ENCODE measurements at places on chromosomes 7 and 10.

- no peak for DNase-seq
Observed at GRCh38 chr10:36116731-36117130, 474.6 kb upstream of the FZD8 start.

DNA sequence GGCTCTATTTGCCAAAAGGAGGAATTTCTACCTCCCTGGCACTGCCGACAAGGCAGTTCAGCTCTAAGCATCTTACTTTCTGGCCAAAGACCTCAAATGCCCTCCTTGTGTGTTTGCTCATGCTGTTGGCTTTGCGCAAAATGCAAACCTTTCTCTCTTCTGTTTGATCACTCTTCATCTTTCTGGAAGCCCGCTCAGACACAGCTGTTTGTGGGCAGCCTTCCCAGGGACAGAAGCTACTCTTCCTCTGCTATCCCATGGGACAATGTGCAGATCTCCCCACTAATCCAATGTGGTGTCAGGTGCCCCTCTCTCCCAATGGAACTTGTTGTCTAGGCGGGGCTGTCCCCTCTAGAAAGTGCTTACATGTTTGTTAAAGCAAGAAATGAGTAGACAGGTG is 278.7 kb downstream of the CCSER2 start:
- no peak for DNase-seq

DNA sequence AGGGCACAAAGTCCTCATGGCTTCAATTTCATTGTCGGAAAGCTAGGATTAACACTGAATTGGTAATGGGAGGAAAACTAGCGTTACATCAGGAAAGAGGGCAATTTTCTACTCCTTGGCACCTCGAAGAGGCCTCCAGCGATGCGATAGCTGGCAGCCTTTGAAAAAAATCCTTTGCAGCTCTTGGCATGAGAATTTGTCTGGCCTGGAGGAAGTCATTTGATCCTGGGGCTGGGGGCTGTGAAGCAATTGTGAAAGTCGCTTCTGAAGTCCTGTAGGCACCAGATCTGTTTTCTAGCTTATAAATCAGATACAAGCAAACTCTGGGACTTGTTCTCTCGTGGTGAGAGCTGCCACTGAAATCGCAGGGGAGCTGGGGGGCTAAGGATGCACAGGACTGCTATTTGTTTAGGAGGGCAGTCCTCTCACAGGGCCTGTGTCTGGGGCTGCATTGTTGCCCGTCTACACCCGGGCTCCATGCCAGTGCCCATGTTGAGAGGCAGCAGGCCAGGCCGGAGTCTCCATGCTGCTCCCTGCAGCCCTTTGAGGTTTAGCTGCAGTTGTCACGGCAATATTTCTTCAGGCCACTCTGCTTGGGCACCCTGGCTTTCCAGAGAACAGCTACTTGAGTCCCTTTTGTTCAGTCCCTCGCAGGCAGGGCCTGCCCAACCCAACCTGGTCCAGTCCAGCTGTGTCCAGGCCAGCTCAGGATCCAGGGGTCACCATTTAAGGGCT is 206.8 kb upstream of the LYZL1 start:
- no peak for DNase-seq

- no peak for DNase-seq
Observed at GRCh38 chr7:38224392-38224791, 46.3 kb downstream of the STARD3NL start.

- peak; percentile 70 for DNase-seq
Observed at GRCh38 chr10:33336582-33337325, 2.3 kb upstream of the NRP1 start.

DNA sequence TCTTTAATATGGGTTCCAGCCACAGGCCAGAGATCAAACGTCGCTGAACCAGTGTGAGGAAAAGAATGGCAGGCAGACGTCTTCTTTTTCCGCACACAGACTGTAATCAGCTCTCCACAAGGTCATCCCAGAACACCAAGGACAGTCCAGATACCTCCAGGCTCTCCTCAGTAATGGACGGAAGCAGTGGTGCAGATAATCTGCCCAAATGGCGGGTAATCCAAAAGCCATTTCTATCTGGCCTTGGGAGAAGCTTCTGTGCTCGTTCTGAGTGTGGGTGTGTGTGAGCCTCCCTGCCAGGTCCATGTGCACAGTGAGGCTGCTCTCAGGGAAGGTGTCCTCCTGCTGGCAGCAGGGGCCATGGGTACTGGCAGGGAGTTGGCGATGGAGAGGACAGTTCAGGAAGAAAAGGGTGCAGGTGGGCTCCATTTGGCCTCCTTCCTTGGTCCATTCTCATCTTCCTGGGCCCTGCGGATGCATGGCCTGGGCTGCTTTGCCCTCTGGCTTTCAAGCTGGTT is 15.6 kb upstream of the TEX36 start:
- no peak for DNase-seq

- DNase-seq = no peak
Observed at GRCh38 chr7:158760936-158761335, 56.3 kb upstream of the NCAPG2 start.

GRCh38 chr7:44986218-44987053 is 7.6 kb upstream of the MYO1G start:
- peak; percentile 97 for DNase-seq

DNA sequence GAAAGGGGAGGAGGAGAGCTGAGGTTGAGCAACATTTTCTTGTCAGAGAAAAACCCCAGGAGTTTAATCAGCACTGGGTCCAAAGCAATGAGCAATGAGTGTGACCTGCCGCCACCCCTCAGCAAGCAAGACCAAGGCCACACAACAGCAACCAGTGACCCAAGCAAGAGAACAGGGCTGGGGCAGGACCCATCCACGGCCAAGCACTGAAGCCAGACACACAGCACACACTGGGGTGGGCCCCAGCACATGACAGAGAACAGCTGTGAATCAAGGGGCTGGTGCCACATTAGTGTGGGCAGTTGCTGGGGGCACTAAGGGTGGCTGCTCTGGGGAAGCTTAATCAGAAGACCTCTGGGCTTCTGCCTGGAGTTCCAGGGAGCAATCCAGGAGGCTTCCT is 16.2 kb downstream of the TMEM72 start:
- DNase-seq = no peak

DNA sequence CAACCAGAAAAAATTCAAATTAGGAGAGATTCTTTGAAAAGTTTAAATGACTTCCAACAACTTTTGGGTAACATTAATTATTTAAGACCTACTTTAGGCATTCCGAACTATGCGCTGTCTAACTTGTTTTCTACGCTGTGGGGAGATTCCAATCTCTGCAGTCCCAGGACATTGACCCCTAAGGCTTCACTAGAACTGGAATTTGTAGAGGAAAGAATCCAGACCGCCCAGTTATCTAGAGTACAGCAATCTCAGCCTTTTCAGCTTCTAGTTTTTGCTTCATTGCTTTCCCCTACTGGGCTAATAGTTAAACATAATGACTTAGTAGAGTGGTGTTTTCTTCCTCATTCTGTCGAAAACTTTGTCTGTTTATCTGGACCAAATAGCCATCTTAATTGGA is 14.9 kb upstream of the DDC start:
- DNase-seq = no peak

DNA sequence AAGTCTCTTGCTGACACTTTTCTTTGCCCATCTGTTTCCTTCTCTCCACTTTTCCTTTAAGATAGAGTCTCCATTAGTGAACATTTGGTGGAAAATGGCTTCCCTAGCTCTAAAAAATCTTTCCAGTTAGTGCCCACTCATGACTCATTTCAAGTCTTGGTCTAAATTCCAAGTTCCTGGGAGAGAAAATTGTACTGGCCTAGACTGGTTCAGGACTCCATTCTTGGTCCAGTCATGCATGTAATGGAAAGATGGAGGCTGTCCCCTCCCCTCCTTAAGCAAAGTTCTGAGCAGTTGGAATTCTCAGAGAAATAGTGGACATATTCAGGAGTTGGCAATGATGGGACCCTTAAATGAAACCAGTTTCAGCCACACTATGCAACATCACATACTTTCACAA is 3.8 kb upstream of the ALDH18A1 start:
- no peak for DNase-seq

- no peak for DNase-seq
Observed at GRCh38 chr7:86469680-86470295, 173.9 kb upstream of the GRM3 start.

GRCh38 chr10:2202401-2202800 is 465.1 kb upstream of the ADARB2 start:
- no peak for DNase-seq

GRCh38 chr10:19922236-19922963 is 106.2 kb downstream of the PLXDC2 start:
- DNase-seq = no peak

GRCh38 chr10:88541116-88541626 is 41.9 kb downstream of the RNLS start:
- no peak for DNase-seq

GRCh38 chr10:74165530-74165901 is 14.5 kb downstream of the ADK start:
- no peak for DNase-seq

GRCh38 chr10:97376413-97376812 is 24.7 kb downstream of the RRP12 start:
- DNase-seq = no peak

GRCh38 chr7:145862212-145862611 is 254.4 kb upstream of the CNTNAP2 start:
- DNase-seq = no peak

- no peak for DNase-seq
Observed at GRCh38 chr7:14806891-14807290, 95.7 kb downstream of the DGKB start.

DNA sequence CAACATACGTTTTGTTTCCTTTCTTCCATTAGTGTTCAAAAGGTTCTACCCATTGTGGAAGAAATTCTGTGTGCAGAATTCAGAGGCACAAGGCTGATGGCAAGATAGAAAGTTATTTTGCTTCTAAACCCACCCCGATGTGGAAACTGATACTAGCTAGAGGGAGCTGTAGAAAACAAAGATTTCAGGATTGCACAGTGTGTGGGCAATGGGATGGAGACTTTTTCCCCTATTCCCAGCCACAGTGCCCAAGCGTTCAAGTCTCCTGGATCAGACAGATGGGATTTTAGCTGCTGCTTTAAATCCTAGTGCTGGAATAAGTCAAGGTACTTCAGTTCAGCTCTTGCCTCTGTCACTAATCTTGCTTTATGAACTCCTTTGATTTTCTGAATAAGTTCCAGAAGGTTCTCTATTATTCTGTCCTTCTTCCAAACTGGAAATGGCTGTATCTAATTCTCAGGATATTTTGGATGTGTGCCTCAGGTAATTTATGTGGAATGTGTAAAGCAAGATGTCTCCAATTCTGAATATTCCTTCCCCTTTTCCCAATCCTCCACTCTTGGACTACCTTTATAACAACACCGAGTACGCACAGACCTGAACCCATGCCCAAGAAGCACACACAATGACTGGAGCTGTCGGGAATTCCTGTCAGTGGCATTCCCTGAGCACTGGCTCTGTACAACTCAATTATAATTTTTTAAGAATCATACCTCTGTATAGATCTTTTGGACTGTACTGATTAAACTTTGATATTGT is 473.0 kb downstream of the PLXDC2 start:
- DNase-seq = no peak

DNA sequence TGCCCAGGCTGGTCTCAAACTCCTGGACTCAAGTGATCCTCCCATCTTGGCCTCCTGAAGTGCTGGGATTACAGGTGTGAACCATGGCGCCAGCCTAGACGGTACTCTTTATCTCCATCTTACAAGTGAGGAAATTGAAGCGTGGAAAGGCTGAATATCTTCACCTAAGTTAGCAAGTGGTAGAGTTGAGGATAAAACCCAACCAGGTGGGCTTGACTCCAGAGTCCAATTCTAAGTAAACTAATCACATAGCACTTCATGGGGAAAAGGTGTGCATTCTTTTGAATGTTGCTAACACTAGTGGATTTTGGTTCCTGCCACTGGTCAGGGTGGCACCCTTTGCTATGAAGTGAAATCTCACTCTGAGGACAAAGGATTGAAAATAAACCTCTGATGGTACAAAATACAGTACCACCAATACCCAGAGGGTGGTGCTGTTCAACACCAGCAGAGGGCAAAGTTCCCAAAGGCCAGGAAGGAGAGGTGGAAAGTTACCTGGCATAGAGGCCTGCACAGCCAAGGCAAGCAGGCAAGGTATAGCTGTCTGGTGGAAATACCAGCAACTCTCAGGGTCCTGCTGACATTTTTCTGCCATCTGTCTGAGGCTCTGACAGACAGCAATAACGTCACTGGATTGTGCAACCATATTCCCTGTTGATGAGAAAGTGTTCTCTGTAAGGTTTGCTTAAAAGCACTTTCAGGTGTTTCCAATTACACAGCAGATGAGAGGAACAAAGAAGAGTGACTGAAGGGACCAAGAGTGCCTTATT is 17.6 kb downstream of the ZDHHC16 start:
- peak; percentile 42 for DNase-seq

- DNase-seq = no peak
Observed at GRCh38 chr10:28709001-28709710, 31.8 kb downstream of the BAMBI start.

GRCh38 chr10:76169246-76169645 is 737.8 kb downstream of the LRMDA start:
- no peak for DNase-seq

DNA sequence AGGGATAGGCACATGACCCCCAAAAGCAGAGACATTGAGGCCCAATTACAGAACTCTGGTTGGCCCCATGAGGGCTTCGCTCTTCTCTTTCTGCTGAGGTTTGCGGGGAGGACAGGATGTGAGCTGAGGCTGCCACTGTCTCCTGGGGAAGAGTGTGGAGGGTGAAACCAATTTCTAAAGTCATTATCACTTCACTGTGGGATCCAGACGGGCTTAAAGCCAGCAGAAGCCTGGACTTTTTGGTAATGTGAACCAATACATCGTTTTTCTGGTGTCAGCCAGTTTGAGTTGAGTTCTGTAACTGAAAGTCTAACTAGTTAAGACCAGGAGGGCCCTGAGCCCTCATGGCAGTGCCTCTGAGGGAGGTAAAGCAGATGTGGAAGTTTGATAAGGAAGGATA is 163.0 kb downstream of the MYOF start:
- no peak for DNase-seq

DNA sequence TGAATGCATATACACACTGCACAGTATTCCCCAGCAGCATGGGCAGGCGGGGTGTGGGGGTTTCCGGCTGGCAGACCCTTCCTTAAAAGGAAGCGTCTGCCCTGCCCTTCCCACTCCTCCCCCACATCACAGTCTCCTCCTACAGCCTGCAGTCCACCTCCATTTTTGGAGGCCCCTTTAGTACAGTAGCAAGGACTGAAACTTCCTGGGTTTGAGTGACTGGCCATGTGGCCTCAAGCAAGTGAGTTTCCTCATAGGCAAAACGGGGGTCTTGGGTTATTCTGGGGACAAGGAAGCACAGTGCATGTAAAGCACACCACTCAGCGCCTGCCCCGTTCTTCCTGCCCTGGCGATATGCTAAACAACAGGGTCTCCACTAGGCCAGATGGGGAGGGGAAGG is 62.1 kb upstream of the COL13A1 start:
- DNase-seq = no peak
